Mammary epithelial cell (primary cell): ENCODE measurements at places on chromosomes 3 and 15. TPM values are rescaled to one million over a fixed set of nuclear protein-coding genes. Genes with fewer than 3 reads are reported as not detected.

GRCh38 chr3:151330379-151330778 lies 1.0 kb upstream of the P2RY13 start:
- no peak for DNase-seq

GRCh38 chr15:29972051-29972450 lies 110.7 kb upstream of the GOLGA8J start:
- no peak for DNase-seq

GRCh38 chr3:1374471-1374870 lies 281.6 kb downstream of the CNTN6 start:
- no peak for DNase-seq

- no peak for DNase-seq
These were observed 196.1 kb downstream of the CNTN6 start for GRCh38 chr3:1288805-1289494.

DNA sequence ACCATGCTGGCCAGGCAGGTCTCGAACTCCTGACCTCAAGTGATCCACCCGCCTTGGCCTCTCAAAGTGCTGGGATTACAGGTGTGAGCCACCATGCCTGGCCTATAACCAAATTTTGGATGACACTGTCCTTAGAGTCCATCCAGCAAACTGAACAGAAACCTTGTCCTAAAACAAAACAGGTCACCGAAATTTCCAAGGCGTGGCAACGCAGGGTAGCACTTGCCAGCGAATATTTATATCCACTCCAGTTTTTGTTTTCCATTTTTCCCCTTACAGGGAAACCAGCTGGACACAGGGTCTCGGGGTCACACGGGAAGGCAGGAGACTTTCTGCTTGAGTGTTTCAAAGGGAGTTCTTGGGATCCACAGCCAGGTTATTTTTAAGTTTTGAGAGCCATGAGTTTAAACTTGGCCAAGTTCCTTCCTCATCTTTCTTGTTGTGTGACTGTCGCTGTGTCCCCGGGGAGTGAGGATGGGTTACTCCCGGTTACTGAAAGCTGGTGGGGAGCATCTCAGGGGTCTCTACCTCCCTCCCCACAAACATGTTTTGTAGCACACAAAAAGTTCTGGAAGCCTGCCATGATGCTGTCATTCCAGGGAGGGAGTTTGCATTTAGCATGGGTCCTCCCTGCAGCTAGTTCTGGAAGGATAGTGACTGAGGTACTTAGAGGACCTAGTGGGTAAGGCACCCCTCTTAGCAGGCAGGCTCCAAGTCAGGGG lies 12.6 kb downstream of the LIMD1 start:
- DNase-seq: no peak

GRCh38 chr3:30231277-30232141 lies 374.9 kb upstream of the TGFBR2 start:
- DNase-seq: no peak

DNA sequence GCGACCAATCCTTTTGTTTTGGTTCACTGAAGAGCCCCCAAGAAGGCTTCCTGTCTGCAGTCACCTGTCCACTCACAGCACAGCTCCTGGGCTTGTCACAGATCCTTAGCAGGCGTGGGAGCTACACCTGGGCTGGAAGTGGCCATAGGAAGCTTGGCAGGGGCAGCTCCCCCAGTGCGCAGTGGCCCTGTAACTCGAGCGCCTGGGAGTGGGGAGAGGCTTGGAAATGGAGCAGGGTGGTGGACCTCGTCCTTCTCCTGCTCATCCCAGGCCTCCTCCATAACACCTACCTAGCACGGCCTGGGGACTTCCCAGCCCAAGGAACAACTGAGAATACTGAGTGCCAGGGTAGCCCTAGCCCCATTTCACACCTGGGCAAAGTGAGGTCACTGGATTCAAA lies 19.3 kb upstream of the TGM5 start:
- no peak for DNase-seq

The DUOXA2 gene
- total RNA-seq: not detected

The GOLGA8G gene
- total RNA-seq: 3.5 TPM

DNA sequence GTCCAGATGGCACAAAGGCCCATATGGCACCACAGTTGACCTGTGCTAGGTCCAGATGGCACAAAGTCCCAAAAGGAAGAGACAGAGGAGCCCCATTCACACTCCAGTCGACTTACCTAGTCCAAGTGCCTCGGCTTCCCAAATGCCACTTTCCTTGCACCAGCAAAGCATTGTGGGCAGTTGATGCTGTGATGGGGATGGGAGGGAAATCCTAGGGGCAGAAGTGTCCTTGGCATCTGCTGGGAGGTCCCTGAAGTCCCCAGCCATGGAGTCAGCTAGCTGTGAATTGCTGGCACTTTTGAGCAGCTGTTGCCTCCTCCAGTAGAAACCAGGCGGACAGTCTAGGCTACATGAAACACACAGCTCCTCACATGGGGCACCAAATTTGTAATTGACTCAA lies 60.3 kb upstream of the SIAH2 start:
- DNase-seq: no peak

The CDC25A gene
- total RNA-seq: 6.7 and 17.8 TPM in 2 replicates

The ISL2 gene
- not detected for total RNA-seq

- DNase-seq: no peak
These were observed 25.4 kb upstream of the PSMD6 start for GRCh38 chr3:64048631-64049061.

The PLIN1 gene
- 0.17 TPM for total RNA-seq

GRCh38 chr3:153970741-153971347 lies 150.3 kb upstream of the ARHGEF26 start:
- DNase-seq: no peak

The TERC gene
- total RNA-seq: 316 TPM

The CASR gene
- total RNA-seq: not detected

The WNT5A gene
- 4.1 and 7.2 TPM in 2 replicates for total RNA-seq

The CLSTN2 gene
- 2.0 TPM for total RNA-seq

GRCh38 chr3:58394339-58394738 lies 39.3 kb downstream of the PDHB start:
- no peak for DNase-seq

The C3orf52 gene
- total RNA-seq: 15.4 and 20.7 TPM in 2 replicates

The UACA gene
- total RNA-seq: 19.2 TPM

The SLC24A5 gene
- total RNA-seq: not detected in 2 replicates

The CD80 gene
- total RNA-seq: not detected

DNA sequence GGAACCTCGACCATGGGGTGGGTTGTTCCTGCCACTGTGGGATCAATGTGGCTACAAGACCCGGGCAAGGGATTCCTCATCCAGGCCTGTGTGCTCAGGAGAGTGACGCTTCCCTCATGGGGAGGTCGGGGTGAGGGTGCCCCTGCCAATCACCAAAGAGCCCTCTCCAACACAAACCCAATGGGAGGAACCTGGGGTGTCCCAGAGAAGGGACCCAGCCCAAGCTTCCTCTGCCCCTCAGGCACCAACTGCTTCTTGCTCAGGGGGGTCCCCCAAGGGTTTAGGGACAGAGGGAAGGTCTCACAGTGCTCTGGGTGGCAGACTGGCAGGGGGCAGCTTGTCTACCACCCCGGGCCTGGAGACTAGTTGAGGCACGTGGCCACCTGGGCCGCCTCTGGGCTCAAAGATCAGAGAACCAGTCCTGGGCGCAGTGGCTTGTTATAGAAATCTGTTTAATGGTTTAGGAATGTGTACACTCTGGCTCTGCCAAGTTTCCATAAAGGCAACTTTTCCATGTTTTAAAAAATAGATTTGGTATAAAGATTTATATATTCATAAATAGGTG lies 26.6 kb downstream of the GP9 start:
- peak; percentile 16 for DNase-seq

The ZNF502 gene
- 6.0 TPM for total RNA-seq

DNA sequence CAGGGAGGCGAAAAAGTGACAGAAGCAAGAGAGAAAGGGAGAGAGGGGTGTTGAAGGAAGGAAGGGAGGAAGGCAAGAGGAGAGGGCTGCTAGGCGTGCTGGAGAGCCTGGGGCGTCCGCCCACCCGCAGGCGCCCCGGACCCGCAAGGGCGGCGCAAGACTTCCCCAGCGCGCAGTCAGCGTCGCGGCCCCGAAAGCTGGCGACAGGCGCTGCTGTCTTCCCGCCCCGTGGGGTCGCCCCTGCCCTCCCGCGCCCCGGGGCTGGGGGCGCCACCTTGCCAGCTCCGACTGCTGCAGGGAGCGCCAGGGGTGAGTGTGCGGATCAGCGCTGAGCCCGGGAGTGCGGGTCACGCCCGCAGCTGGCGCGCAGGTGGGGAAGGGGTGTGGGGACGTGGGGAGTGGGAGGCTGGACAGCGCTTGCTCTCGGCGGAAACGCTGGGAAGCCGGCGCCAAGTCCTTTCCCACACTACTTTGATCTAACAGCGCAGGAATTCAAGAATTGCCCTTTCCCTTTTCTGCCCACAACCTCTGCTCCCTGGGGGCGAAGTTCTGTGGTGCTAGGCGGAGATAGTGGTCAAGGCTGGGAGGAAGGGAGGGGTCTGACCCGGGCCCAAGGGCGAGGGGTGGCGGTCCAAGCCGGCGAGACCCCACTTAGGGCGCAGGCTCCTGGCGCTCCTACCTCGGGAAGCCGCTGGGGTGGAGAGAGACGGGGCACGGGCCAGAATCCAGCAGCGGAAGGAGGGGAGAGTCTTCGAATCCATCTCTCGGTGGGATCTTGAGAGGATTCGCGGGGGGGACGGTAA lies 266.1 kb downstream of the CGGBP1 start:
- DNase-seq: no peak

DNA sequence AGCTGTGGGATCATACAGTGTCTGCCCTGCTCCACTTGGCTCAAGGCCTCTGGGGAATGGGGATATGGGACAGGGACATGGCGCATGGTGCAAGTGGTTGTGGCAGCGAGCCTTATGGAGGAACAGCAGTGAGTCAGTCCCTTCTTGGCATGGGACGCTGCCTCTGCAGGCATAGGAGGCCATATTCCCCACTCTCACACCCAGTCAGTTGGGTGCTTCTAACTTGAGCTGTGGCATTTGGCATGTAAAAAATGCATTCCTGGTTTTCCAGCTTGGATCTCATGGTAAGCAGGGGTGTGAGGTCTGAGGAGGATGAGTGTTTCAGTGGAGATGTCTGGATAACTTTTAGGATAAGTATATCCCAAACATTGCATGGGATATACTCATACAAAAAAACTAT lies 31.6 kb upstream of the UBE2Q2 start:
- DNase-seq: no peak

The VPS39 gene
- 49.6 and 51.7 TPM in 2 replicates for total RNA-seq

DNA sequence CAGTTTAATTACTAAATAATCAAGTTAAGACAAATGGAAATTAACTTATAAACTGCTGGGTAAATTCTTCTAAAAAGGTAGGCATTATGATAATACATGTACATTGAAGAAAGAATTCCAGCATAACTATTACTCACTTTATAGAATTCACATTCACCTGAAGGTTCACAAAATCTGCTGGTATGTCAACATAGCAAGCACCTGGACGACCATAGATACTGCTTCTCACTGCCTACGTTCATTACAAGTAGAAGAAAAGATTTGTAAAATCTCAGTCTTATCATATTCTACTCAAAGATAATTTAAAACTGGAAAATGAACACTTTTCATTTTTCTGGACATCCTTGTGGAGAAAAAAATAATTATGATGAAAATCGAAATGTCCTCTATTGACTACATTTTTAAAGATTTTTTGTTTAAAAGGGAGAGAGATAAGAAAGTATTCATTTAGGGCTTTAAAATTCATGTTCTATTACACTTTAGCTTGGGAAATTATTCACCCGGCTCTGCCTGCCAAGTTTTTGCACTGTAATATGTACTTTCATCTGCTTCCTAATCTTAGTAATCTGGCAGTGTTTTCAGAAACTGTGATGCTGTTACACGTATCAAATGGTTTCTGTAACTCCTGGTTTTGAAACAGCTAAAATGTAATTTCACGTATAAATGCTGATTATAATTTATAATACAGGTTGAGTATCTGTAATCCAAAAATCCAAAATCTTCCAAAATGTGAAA lies 16.1 kb downstream of the HACL1 start:
- no peak for DNase-seq

- peak; percentile 86 for DNase-seq
These were observed at the start of gene GSK3B for GRCh38 chr3:120093911-120094775. Gene GSK3B, minus strand, starts transcription at chr3:120094447. Its CDS starts 1,013 bp downstream, at chr3:120093434.

DNA sequence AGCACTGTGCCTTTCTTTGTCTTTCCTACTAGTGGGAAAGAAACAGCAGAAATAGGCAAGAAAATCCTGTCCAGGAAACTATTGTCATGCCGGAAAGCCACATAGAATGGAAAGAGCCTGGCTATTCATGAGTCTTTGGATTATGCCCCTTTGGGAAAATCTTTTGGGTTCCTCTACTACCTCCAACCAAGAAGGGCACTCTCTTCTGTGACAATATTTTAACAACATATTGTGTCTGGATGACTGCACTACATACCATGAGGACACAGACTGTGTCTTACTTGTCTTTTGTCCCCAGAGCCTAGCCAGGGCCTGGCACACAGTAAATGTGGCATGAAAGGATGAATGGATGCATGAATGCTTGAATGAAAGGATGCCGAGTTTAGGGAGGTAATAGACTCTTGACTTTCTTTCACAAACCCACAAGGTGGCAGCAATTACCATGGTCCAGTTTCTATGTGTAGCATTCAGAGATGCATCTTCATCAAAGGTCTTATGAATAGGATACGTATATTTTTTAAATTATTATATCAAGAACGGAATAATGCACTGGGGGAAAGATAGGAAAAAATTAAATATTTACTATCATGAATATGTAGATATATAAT lies 30.3 kb downstream of the ARL14 start:
- DNase-seq: peak; percentile 36

GRCh38 chr3:121414924-121415323 lies 130.9 kb downstream of the POLQ start:
- DNase-seq: no peak

The A4GNT gene
- total RNA-seq: not detected in 2 replicates

DNA sequence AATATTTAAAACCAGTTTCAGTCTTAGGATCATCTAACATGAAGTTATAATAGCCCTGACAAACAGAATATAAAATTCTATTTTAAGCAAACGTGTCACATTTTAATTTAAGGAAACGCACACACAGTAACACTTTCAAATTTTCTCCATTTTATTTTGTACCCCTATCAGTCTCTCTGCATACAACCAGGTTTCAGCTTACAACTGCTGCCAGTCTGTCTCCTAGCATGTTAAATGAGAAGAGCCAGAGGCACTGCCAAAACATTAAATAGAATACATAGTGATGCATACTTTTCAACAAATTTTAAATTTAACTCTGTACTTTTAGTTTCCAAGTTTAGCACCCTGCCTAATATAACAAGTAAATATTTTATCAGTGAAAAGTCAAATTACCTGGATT lies 60.8 kb downstream of the UACA start:
- no peak for DNase-seq
